ENCODE measurements at places on chromosomes 2 and 18. TPM values are rescaled to one million over a fixed set of nuclear protein-coding genes. Genes with fewer than 3 reads are reported as not detected.

ASTL gene
- not detected for total RNA-seq

SERPINB7 gene
- 71.9 TPM for total RNA-seq

DNA sequence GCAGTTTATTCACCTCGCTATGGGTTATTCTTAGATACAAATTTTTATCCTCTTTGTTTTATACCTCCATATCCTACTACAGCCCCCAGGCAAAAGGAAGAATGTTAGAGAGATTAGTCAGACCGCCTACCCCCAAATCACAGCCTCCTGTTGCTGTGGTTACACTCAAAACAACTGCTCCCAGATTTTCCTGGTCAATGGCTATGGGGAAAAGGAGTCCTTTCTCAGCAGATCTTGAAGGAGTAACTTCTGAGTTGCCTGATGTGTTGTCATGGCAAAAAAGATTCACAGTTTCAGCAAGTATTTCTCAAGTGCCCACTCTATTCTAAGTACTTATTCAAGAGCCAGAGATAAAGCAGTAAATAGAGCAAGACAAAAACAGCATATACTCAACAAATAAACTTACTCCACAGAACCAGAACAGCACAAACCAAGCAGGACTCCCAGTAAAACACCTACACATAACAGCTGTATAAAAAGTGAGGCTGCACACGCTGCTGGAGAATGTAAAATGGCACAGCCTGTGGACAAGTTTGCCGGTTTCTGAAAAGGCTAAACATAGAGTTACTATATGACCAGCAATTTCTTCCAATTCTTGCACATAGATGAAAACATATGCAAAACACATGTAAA is 104.8 kb downstream of the NOL10 start:
- DNase-seq: peak; percentile 97

DNA sequence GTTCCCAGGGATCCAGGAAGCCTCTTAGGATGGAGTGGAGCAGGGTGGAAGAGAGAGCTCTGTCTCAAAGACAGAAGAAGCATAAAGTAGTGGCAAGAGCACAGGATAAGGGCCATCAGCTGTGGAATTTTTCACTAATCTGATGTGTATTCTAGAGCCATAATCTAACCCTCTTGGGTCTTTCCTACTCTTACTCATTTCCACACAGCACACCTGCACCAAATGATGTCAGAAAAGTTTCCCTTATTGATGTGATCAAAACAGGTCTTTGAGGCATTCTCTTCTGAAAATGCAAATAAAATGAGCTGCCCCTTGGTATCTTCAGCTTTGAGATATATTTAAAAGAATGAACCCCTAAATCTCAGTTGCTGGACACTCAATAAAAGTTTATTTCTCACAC is 415.1 kb upstream of the CHST9 start:
- DNase-seq: no peak

DNA sequence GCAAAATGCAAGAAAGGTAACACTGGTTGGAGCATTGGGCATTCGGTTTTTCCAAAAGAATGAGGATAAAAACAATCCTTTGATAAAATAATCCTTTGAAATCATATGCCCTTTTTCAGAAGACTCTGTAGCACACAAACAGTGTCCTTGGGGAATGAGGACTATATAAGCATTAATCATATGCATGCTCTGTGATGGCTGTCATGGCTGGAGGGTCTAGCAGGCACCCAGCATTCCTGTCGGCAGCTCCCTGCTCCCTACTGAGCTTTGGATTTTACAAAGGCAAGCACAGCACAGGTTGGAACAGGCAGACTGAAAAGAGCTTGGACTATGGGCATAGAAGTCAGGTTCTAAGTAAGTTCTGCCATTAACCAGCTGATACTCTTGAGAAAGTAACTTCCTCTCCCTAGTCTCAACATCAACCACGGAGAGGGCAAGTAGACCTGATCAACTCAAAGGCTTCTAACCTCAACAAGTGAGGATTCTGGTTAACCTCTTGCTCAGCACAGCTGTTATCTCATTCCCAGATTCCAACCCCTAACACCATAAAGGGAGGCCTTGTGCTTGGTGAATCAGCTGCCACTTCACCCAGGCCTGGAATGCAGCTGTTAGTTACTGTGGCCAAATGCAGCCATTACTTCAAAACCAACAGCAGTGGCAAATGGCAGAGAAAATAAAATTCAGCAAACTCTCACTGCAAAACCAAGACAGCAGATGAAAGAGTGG is 29.5 kb downstream of the GALNT14 start:
- no peak for DNase-seq

DNA sequence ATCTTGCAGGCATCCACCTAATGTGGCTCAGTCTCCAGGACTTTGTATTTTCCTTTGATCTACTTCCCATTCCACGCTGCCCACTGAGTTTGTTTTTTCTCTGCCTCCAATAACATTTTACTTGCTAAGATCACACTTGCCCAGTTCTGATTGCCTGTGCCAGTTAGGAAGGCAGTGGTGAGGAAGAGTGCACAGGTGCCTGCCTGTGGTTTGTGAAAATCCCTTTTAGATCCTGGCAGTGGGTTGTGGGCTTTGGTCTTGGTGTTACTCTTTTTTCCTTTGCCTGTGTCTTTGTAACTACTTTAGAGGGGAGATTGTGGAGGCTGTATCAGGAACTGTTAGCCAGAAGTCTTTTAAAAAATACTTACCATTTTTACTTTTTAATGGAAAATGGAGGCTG is 36.9 kb upstream of the KCNG2 start:
- DNase-seq: no peak

GRCh38 chr2:12842917-12843316 is 126.2 kb downstream of the TRIB2 start:
- peak; percentile 46 for DNase-seq

GRCh38 chr2:224259831-224260230 is 142.1 kb downstream of the FAM124B start:
- DNase-seq: no peak

GRCh38 chr2:11279398-11279797 is 65.0 kb downstream of the ROCK2 start:
- no peak for DNase-seq

DNA sequence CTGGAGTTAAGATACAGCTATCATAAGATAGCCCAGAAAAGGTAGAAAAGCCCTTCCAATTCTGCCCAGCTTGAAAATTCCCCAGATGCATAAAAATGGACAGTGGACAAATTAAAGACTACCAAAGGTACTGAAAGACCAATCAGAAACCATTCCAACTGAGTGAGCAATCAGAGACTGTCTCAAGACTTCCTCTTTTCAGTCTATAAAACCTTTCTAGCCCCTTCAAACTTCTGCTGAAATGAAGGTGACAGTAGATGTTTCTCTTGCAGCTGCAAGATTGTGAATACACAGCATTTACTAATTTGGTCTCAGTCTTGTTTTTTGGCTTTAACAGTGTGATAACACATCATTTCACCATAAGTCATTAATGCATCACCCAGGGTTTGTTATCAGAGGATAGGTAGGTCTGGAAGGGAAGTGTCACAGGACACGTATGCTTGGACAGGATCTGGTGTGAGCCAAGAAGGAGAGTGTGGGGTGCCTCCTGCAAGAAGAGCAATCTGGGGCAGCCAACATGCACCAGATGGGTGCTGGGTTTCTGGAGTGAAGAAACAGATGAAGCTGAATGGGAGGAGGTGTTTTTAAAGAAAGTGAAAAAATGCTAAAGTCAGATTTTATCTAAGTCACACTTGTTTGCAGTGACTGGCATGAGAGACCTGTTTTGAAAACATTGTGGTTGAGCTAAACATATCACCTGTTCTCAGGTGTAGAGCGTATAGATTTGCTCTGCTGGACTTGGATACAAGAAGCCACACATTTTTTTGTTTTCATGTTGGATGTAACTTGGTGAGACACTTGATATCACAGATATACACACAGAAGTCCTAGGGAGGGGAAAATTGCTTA is 75.3 kb upstream of the DDX18 start:
- no peak for DNase-seq

All from PC-3 (cell line).